Stimulated activated CD8-positive, alpha-beta memory T cell treated with anti-CD3 and anti-CD28 coated beads, Interleukin-15, amount 100 ng/mL, for 48 hours (primary cell): ENCODE measurements at places on chromosomes 2 and 18.

GRCh38 chr18:21309248-21309647 is 67.2 kb downstream of the GREB1L start:
- no peak for DNase-seq

- no peak for DNase-seq
Observed at GRCh38 chr2:238387332-238387731, 39.4 kb upstream of the ASB1 start.

- DNase-seq, result no peak
Observed at GRCh38 chr2:201909961-201910361, 103.6 kb downstream of the CDK15 start.

GRCh38 chr18:11986061-11986460 is 4.8 kb downstream of the IMPA2 start:
- no peak for DNase-seq

- DNase-seq, result no peak
Observed at GRCh38 chr2:241532168-241532567, 23.8 kb upstream of the STK25 start.

DNA sequence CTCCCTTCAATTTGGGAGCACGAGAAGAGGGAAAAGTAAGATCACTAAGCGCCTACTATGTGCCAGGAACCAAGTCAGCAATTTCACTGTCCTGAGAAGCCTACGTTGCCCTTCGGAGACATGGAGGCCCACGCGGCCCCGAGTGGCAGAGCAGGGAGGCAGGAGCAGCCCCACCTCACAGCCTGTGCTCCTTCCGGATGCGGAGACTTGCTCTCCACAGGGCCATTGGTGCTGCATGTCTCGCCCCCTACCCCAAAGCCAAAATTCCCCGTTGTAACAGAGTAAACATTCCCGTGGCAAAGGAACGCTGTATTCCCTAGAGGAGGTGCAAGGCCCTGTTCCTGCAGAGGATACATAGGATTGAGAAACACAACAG is 4.5 kb downstream of the SLC14A2 start:
- no peak for DNase-seq

GRCh38 chr18:50857694-50858093 is 21.2 kb upstream of the ME2 start:
- DNase-seq, result no peak

- no peak for DNase-seq
Observed at GRCh38 chr2:151153601-151154000, 108.1 kb downstream of the RBM43 start.

DNA sequence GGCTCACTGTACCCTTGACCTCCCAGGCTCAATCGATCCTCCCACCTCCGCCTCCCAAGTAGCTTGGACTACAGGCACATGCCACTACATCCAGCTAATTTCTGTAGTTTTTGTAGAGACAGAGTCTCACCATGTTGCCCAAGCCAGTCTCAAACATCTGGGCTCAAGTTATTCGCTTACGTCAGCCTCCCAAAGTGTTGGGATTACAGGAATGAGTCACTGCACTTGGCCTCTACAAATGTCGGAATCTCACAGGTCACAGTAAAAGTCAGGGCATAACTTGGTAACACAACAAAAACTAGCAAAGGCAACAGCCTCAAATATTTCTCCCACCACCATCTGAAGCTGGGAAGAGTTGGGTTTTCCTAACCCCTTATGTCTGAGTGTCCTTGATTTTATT is 25.3 kb downstream of the SCG2 start:
- no peak for DNase-seq

DNA sequence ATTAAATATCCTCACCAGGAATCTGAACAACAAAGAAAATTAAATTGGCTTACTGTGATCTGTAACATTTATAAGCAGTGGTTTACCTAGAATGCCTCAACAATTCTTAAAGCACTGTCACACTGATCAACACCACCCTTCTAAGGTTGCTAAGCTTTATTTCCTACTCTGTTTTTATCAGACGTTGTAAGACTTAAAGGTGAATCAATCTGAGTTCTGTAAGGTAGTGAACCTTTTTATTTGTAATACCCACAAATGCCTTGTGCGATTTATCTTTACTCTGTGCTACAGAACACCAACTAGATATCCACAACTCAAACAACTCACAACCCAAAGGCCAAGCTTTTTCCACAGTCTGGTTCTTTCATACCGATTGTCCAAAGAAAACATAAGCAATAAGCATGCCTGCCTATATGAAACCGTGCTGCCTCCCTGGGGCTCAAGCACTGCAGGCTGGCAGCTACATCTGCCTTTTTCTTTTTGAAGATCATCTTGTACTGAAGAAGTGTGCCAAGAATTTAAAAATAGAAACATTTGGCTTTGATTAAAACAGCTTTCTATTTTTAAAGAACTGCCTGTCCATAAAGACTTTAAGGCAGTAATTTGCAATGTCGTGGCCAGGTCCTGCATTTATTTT is 490.7 kb downstream of the NUP35 start:
- DNase-seq, result no peak

DNA sequence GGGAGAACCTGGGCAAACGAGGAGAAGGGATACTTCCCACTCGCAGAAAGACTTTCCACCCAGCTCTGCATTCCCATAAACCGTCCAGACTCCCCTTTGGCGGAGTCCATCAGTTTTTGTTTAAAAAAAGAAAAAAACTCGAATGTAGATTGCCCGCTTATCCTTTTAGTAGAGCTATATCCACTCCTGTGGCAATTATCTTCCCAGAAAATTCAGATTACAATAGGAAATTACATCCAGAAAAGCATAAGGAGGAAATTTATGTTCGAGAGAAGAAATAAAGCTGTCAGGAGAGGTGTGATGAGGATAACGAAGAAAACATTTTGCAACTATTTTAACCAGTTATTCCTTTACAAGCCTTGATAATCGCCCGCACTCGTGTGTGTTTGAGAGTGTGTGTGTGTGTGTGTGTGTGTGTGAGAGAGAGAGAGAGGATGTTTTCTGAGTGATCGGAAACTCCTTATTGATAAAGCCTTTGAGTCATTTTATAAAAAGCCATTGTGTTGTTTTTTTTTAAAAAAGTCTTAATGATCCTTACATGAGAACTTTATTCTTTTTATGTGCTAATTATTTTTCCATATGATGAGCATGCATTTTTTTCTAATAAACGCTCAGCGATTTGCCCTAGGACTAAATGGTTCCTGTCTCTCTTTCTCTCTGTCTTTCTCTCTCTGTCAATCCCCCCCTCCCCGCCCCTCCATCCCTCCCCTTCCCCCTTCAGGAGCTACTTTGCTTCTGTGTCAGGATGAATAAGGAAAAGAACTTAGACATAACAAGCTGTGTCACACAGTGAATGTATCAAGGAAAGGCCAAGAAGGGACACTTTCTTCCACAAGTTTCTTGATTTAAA is 1.1 kb upstream of the PPP3R1 start:
- no peak for DNase-seq

DNA sequence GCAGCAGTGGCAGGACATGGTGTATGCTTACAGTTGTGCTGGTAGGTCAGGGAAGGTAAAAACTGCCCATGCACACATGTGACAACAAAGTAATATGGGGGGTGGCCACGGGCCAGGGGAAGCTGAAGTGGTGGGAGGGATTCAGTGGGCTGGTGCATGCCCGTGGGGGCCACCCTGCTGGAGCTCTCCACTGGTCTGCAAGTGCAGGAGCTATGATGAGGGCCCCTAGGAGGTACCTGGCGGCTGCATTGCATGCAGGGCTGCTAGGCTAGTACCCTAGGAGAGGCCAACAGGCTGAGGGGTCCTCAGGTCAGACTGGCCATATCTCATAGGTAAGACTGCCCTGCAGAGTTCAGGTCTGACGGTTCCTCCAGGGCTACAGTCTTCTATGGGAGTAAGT is 265.9 kb downstream of the NUP35 start:
- no peak for DNase-seq

DNA sequence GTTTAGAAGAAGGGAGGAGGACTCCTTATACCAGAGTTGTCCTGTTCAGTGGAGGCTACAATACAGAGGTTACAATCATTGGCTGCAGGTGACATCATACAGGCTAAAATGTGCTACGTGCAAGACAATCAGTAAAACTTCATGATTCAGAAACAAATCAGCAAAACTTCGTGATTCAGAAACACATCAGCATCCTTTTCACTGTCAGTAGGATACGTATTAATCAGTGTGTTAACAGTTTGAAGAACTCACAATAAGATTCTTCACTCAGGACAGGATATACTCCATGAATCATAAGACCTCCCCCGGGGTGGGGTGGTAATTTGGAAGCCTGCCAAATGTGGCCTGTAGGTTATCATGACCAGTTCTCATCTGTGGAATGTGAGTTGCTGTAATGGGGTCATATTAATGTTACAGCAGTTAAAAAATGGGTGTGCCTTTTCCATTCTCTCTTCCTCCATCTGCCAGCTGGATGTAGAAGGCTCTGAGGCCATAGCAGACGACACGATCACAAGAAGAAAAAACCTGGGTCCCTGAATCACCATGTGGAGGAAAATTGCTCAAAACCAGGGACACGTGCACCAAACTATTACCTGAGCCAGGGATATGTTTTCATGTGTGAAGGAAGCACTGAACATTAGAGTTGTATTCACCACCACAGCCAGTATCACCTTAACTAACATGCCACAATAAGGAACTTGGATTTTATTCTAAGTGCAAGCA is 134.8 kb upstream of the CREB1 start:
- DNase-seq, result peak; percentile 72

- no peak for DNase-seq
Observed at GRCh38 chr2:223618172-223619035, 16.2 kb upstream of the SCG2 start.

GRCh38 chr2:223101340-223102039 is 49.5 kb downstream of the KCNE4 start:
- DNase-seq, result no peak

- no peak for DNase-seq
Observed at GRCh38 chr2:199583676-199584075, 125.9 kb upstream of the SATB2 start.

DNA sequence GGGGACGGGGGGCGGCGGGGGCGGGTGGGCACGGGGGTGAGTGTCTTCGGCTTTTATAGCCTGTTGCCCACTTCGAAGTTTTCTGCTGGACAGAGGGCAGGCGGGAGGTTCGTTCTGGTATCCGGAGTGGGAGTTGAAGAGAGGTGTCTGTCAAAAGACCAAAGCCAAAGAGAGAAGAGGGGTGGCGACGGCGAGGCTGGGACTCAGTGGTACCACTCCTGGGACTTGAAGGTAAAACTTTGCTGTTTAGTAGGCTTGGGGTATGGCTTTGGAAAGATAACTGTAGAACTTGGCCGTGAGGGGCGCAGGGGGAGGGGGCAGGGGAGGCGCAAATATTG is 215.8 kb upstream of the DTNA start:
- no peak for DNase-seq

GRCh38 chr18:24499814-24500213 is 39.4 kb downstream of the HRH4 start:
- DNase-seq, result no peak

DNA sequence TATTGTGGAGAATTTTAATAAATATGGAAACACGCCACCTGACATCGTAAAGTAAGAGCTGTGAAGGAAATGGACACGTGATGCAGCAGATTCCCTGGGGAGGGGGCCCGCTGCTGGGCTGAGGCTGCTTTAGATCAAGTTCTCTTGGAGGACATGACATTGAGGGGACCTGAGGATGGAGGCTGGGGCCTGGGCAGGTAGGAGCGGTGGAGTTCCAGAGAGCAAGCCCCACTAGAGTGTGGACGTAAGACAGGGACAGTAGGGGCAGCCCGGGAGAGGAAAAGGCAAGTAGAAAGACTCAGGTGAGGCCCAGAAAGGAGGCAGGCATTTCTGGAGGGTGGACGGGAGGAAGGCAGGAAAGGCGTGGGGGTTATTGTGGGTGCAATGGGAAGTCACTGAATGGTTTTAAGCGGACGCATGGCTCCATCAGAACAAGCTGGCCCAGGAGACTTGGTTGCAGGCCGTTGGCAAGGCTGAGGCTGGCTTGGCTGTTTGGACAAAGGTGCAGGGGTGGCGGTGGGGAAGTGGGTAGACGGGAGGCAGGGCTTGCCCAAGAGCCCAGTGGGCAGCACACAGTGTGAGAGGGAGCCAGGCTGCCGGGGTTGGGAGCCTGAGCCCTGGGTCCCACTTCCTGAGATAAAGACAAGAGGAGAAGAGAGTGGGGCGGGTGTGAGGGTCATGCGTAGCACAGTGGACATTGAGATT is 15.7 kb downstream of the SIGLEC15 start:
- no peak for DNase-seq

DNA sequence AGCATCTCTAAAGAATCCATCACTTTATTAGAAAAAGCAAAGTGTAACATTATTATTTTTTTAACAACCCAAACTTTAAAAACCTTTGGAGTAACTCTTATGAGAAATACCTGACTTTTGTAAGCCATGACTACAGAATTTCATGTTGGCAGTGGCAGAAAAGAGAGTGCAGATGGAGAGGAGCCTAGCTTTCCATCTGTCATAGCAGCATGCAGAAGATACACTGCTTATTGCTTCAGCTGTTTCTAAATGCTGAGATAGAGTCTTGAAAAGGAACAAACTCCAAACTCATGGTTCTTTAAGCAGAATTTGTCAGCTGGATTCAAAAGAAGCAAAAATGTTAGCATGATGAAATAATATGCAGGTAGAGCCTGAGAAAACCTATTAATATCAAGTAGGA is 1130.3 kb downstream of the DPP10 start:
- DNase-seq, result no peak

DNA sequence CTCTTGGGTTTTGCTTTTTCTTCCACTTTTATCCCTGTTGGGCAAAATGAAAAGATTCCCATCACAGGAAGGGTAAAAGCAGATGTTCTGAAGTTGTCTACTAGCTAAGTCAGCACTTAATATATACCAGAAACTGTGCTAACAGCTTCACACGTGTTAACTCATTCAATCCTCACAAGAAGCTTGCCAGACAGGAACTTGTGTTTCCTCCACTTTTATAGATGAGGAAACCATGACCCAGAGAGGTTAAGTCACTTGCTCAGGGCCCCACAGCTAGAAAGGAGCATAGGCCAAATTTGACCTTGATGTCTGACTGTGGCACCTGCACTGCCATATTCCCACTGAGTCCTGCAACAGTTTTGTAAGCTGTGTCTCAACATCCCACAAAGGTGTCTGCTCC is 76.8 kb upstream of the EPC2 start:
- no peak for DNase-seq

GRCh38 chr2:197601726-197602125 is 73.7 kb downstream of the RFTN2 start:
- no peak for DNase-seq

DNA sequence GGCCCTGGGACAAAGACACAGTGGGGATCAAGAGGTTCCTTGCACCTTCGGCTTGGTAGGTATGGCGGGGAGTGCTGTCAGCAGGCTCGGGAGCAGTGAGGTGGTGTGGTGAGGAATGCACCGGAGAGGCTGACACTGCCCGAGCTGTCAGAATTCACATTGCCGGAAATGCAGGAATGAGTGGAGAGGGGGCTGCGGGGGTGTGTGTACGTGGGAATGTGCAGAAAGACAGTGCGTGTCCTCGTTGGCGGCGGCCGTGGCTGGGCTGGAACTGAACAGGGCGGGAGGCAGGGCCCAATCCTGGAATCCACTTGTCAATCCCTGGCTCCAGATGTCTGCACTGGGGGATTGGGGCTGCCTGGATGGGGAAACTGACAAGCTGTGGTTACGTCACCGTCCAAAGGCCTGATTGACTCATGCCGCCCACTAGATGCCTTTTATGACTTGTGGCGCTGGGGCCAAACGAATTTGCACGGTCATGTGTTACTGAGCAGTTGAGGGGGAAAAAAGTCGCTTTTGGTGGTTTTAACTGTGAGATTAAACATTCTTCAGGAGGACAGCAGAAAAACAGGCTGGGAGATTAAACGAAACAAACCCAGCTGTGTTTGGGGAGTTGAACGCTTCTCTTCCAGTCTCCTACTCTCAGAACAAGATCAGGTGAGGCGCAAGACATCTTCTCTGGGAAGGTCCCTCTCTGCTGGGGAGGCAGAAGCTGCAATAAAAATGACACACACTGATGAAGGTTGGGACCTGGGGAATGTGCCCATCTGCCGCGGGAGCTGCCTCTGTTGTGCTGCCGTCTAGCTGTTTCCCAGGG is 189.4 kb upstream of the GLI2 start:
- no peak for DNase-seq
